H1 (cell line): ENCODE measurements at places on chromosomes 5 and 9.

- peak; percentile 17 for DNase-seq
Observed at GRCh38 chr5:152349683-152350526, 55.2 kb downstream of the NMUR2 start.

GRCh38 chr5:120684749-120685415 lies 220.8 kb downstream of the PRR16 start:
- DNase-seq = no peak

DNA sequence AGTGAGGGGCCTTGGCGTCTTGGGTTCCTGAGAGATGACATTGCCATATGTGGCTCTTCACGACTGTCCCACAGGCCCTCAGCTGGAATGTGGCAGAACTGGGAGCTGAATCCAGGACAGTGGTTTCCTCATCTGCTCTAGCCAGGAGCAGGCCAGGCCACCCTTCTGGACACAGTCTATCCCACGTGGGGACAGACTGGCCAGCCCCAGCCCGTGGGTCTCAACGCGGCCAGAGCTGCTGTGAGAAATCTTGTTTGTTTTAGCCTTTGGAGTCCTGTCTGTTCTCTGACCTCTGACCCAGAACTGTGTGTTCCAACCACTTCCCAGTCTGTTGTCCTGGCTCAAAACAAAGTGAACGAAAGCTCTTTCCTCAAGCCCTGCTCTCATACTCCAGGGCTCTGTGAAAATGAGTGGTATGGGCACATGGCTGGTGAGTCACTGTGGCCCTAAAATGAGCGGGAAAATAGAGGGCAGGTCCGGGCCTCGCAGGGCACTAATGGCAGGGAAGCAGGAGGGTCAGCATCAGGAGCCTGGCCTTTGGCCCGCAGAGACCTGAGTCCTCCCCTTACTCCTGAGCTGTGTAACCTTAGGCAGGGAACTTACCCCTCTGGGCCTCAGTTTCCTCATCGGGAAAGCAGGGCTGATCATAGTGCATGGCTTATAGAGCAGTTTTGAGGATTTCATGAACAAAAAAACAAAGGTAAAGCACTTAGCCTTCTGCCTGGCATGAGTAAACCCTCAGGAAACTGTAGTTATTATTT lies 34.8 kb upstream of the GLRX start:
- DNase-seq = no peak

- DNase-seq = no peak
Observed at GRCh38 chr9:114787781-114788498, 17.9 kb downstream of the TNFSF15 start.

GRCh38 chr5:71957292-71957898 lies 149.9 kb upstream of the MAP1B start:
- DNase-seq = no peak

DNA sequence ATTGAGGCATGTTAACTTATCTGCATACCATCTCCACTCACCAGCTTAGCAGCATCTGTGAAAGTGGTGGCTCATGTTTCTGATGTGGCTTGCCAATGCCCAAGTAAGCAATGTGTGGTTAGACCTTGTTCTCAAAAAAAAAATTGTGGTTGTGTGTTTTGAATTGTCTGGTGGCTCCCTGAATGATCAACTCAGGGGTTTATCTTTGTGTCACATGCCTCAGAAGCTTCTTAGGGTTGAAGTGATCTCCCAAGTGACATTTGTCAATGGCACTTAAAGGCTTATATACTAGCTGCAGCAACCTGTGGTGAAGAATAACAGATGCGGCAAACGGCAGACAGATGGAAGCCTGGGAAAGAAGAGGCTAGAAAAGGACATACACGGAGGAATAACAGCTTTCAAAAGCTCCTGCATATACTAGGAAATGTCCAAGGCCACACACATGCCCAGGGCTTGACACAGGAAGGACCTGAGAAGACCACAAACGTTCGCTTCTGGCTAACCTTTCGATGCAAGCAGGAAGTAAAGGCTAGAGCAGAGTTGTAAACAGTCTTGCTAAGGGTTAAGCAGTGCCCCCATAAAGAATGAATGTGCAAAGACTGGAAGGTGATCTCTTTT lies 42.2 kb upstream of the FSD1L start:
- DNase-seq = no peak

DNA sequence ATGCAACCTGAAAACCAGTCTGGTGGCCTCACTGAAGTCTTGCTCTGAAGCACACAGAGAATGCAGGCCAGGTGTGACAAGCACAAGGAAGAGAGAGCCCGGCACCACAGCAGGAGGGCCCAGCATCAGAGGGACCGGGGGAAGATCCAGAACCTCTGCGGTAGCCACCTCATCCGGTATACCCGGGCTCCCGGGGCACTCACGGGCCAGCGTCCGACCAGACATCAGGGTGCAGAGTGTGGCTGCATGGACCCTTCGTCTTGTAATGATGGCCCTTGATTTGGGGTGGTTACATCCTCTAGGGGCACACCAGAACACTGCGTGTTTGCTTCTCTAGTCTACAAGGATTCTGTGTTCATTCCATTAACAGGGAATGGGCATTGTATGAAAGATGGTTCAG lies 406.0 kb downstream of the GADD45G start:
- no peak for DNase-seq

DNA sequence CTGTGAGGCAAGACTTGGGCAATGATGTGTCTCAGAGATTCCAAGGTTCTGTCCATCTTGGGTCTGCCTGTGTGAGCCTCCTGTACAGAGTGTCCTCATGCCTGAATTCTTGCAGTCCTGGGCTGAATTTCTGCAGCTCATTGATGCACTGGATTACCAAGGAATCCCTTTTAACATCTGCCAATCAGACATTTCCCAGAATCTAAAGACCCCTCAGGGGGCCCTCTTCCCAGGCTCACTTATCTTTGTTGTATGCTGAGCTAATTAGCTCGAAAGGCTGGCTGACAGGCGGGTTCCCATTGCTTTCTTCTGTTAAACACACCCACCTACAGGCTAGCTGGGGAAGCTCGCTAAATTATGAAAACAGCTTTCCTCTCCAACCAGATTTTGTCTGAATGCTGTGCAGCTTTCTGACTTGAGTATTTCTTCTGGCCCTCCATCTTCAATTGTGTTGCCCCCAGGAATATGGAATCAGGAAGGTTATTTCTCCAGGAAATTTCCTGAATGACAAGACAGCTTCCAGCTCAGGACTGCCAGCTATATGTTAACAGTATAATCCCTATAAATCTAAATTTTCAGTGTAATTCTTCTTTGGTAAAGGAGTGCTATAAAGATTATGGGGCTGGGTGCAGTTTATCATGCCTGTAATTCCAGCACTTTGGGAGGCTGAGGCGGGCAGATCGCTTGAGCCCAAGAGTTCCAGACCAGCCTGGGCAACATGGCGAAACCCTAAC lies at the start of gene LIX1:
Gene LIX1 (minus strand): TSS at position 91 of the 734 bp plus-strand sequence. CDS start 35 bp downstream, at position 56.
- DNase-seq = no peak

- no peak for DNase-seq
Observed at GRCh38 chr5:145752947-145753346, 82.2 kb downstream of the PRELID2 start.

GRCh38 chr9:89461265-89461664 lies 36.6 kb downstream of the SEMA4D start:
- DNase-seq = no peak

GRCh38 chr9:119963258-119963797 lies 594.1 kb upstream of the BRINP1 start:
- DNase-seq = peak; percentile 27

DNA sequence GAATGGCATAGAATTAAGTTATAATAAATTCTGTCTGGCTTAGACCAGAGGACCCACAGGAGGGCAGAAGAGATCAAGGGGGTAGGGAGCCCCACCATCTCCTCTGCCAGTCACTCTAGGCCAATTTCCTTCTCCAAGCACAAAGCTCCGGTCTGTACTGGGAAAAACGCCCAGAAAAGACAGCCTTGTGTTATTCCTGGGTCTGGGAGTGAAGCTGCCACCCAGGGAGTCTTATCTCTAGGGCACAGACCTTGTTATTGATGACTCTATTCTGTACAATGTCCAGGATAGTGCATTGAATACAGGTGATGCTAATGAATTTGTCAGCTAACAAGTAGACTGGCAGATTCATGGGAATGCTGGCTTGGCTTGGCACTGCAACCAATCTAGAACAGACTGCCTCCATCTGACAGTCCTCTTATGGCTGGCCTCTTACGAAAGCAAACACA lies 60.7 kb downstream of the MED27 start:
- no peak for DNase-seq

- no peak for DNase-seq
Observed at GRCh38 chr5:152439791-152440190, 34.7 kb upstream of the NMUR2 start.

DNA sequence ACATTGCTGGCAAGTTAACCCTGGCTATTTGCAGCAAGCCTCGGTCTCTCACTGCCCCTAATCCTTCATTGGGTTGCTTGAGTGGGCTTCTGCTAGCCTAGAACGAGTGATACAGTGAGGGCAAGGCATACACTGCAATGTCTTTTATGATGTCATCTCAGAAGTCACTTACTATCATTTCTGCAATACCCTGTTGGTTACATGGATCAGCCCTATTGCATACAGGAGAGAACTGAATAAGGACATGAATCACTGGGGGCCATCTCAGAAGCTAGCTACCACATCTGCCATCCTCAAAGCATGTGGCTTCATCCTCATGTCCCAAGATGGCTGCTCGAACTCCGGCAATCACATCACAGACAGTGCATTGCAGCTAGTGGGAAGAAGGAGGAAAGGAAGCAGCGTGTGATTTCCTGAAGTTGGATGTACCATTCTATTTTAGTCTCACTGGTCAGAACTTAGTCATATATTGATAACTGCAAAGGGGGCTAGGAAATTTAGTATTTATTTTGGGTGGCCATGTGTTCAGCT lies 33.3 kb upstream of the CDKN2AIPNL start:
- no peak for DNase-seq

- DNase-seq = no peak
Observed at GRCh38 chr5:122468351-122469116, 156.5 kb downstream of the SNCAIP start.

- DNase-seq = no peak
Observed at GRCh38 chr5:1965925-1966324, 83.2 kb upstream of the IRX4 start.

GRCh38 chr5:112062181-112062580 lies 305.2 kb upstream of the NREP start:
- DNase-seq = no peak

GRCh38 chr5:56215019-56215830 lies 17.9 kb downstream of the ANKRD55 start:
- no peak for DNase-seq

DNA sequence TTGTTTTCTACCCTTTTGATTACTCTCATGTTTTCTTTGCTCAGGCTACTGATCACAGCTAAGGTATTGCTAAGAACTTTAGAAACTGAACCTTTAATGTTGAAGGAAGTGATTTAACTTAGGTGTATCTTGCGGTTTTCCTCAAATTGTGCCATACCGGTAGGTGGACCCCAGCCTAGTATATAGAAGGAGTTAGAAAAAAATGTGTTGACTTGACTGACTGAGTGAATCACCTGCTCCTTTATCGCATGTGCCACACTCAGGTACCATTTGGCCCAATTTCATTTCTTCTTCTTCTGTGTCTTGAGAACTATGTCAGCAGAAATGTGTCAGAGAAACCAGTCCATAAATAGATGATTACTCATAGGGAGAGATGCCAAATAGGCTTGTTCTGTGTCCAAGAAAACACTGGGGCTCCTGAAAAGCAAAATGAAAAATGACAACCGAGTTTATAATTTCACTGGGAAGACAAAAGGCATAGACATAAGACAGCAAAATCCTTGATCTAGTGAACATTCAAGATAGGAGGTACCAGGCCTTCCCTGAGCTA lies 19.4 kb downstream of the PLPPR1 start:
- no peak for DNase-seq

DNA sequence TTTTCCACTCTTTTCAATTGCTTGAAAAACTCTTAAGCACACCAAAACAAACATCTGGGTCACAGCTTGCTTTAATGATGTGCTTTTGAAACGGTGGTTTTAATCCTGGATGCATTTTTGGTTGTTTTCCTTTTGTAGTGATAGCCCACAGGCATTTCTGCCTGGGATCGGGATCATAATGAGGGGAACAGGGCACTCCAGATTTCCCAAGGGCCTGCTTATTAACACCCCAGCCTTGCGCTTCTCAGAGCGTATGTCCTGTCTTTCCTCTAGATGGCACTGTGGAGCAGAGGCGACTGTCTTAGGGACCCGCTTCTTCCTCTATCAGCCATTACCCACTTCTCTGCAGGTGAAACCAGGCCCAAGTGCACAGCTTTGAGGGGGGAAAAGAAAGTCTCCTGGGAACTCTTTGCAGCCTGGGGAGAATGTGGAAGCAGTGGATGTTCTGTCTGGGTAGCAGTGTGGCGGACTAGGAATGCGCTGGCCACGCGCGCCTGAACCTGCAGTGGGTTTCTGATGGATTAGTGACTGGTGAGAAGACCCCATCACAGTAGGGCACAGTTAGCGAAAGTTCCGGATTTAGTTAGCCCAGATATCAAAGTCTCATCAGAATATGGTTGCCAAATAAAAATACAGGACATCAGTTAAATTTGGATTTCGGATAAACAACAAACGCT lies 190.1 kb downstream of the GNA14 start:
- peak; percentile 77 for DNase-seq

GRCh38 chr5:58450811-58451629 lies 8.9 kb downstream of the PLK2 start:
- DNase-seq = no peak

DNA sequence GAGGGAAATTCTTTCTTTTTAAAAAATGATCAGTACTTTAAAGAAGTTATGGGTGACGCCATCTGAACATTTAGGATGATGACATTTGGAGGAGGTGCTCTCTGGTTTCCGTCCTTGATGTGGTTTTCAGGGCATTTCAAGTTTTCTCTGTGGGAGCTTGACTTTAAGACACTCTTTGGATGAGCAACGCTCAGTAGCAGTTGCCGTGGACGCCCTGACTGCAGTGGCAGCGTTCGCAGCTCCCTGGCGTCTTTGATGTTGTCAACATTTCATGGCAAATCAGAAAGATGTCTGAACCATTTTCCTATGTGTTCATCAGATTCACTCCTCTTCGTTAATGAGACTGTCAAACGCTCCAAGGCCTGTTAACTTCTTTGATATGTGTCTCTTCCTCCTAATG lies 86.1 kb downstream of the ZNF354C start:
- no peak for DNase-seq

- no peak for DNase-seq
Observed at GRCh38 chr5:44178414-44178813, 210.8 kb downstream of the FGF10 start.
